ENCODE measurements at places on chromosomes 2 and 18. TPM values are rescaled to one million over a fixed set of nuclear protein-coding genes. Genes with fewer than 3 reads are reported as not detected.

BAZ2B gene
- total RNA-seq = 35.3 TPM

MFSD6 gene
- 19.7 TPM for total RNA-seq

TXNL4A gene
- 90.8 TPM for total RNA-seq

FAM237A gene
- 1.2 TPM for total RNA-seq

TRIM43 gene
- not detected for total RNA-seq

CARF gene
- 5.2 TPM for total RNA-seq

TRABD2A gene
- 0.73 TPM for total RNA-seq

CCDC141 gene
- total RNA-seq = 116 TPM

CABYR gene
- not detected for total RNA-seq

POTEI gene
- not detected for total RNA-seq

RESP18 gene
- total RNA-seq = not detected

SLC23A3 gene
- total RNA-seq = 0.87 TPM

IL1R1 gene
- 26.6 TPM for total RNA-seq

All from Right ventricle myocardium inferior (tissue), 1 donor.